RCC 7860 (cell line): ENCODE measurements at places on chromosomes 3 and 15.

GRCh38 chr15:84929795-84930603 lies 45.5 kb downstream of the SLC28A1 start:
- DNase-seq, result peak; percentile 96

DNA sequence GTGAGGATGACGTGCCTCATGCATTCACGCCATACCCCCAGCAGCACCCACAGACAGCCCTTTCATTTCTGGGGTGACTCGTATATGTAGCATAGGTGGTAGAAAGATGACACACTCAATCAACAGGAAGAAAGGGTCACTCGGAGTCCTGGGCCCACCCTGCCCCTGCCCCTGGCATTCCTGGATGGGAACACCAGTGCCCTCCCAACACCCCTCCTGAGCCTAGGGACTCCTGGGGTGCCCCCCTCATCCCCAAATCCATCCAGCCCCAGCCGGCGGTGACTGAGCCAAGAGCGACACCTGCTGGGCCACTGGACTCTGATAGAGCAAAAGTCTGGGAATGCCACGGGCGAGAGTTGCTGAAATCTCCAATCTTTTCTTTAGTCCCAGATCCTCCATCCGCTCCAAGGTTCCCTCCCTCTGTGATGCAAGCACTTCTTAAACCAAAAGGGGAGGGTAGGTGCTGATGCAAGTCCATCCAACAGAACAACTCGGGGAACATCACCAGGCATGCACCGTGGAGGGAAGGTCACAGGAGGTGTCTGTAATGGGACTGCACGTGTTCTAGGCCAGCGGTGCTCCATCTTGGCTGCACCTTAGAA lies 31.1 kb downstream of the ACAN start:
- no peak for DNase-seq

DNA sequence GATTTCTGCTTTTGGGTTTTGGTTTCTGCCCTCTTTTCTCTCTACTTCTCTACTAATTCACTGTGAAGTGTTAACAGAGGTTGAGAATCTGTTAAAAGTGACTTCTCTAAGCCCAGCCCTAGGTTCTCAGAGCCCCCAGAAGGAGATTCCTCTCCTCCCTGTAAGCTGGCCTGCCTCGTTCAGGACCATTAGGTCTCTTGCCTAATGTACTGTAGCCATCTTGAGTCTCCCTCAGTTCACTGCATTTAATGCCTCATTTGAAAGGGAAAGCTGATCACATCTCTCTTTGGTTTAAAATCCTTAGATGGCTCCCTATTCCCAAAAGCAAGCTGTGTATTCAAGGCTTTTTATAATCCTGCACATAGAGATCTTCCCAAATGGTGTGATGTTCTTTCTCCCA lies 16.3 kb downstream of the RTP1 start:
- DNase-seq, result no peak

GRCh38 chr3:150739877-150740645 lies 22.9 kb downstream of the SIAH2 start:
- no peak for DNase-seq

DNA sequence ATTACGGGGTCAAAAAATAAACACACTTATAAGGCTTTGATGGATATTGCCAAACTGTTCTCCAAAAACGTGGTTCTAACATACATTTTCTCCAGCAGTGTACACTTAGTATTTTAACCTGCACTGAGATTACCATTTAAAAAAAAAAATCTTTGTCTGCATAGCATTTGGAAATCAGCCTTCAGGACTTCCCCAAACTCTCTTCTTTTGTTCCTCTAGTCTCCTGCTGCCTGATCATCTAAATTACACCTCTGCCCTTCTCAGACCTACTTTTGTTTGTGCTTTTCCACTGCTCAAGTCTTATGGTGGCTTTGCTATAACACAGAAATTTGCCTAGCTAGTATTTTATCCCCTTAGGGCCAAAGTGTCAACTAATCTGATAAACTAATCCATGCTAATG lies 3.8 kb downstream of the NCEH1 start:
- no peak for DNase-seq

- DNase-seq, result no peak
Observed at GRCh38 chr15:36008719-36009118, 462.8 kb upstream of the DPH6 start.

DNA sequence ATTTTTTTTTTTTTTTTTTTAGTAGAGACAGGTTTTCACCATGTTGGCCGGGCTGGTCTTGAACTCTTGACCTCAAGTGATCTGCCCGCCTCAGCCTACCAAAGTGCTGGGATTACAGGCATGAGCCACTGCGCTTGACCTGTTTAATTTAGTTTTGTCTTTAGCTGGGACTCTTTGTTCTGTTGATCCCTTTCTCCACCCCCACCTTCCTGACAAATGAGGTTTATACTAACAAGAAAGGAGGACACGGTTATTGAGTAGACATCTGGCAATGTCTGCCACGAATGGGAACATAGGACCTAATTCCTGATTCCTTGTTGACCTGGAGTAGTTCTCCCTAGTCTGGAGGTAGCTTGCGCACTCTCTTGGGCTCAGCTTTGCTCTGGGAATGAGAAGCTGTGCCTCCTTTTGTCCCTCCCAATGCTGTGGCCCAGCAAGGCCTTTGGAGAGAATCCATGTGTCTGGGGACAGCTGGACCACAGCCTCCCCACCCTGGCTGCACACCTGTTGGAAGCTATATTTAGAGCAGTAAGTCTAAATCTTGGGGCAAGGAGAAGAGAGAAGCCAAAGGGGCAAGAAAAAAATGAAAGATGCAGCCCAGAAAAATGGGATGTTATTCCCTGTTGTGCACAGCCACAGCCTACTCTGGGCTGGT lies 53.2 kb upstream of the ADPGK start:
- DNase-seq, result no peak

GRCh38 chr3:38116471-38117162 lies 20.3 kb downstream of the ACAA1 start:
- DNase-seq, result no peak

DNA sequence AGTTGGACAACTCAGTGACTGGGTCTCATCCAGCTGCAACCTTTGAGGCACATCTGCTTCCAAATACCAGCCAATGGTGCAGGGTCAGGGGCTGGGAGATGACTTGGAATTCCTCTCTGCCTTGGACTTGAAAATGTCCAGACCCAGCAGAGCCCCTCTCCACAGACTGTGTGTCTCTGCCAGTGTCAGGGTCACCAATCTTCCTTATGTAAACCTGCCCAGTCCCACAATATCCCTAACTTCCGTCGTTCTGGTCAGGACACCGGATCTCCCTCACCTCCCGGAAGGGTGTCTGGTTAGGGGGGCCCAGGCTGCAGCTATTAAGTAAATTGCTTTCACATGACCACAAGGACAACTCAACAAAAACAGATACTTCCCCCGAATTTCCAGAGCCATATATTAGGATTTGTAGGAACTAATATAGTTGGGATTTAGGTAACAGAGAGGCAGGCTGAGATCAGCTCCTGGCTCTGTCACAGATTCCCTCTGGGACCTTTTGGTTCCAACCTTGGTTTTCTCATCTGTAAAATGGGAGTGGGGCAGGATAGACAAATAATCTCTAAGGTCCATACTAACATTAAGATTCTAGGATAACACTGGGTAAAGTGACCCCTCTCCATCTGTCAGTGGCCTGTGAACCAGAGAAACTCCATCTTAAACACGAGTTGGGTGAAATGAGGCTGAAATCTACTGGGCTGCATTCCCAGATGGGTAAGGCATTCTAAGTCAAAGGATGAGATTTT lies 30.8 kb downstream of the IGDCC3 start:
- no peak for DNase-seq

- no peak for DNase-seq
Observed at GRCh38 chr15:60541481-60542299, 62.7 kb upstream of the ICE2 start.

- no peak for DNase-seq
Observed at GRCh38 chr15:40843885-40844695, at the start of gene SPINT1. TSS of gene SPINT1 (plus strand) at chr15:40844048. CDS start at chr15:40844555, 507 bp downstream.

GRCh38 chr3:12585181-12585580 lies 28.3 kb downstream of the MKRN2 start:
- DNase-seq, result no peak

GRCh38 chr15:101242160-101242998 lies 9.5 kb downstream of the CHSY1 start:
- DNase-seq, result peak; percentile 21

DNA sequence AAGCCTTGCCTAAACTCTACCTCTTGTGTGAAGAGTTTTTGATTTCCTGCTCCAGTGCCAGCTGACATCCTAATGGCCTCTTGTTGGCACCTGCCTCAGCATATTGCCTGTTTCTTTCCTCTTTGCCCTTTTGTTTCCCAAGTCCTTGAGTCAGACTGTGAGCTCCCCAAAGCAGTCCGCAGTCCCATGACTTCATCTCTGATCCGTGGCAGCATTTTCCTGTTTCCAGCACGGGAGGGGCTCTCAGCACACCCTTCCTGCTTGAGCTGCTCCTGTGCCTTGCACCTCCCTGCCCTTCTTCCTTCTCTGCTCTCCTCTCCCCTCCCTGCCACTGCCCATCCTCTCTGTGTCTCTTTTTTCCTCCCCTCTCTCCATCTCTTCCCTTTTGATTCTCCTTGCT lies 179.6 kb downstream of the EPHB1 start:
- no peak for DNase-seq

- DNase-seq, result no peak
Observed at GRCh38 chr15:68802373-68802772, 18.3 kb downstream of the ANP32A start.

DNA sequence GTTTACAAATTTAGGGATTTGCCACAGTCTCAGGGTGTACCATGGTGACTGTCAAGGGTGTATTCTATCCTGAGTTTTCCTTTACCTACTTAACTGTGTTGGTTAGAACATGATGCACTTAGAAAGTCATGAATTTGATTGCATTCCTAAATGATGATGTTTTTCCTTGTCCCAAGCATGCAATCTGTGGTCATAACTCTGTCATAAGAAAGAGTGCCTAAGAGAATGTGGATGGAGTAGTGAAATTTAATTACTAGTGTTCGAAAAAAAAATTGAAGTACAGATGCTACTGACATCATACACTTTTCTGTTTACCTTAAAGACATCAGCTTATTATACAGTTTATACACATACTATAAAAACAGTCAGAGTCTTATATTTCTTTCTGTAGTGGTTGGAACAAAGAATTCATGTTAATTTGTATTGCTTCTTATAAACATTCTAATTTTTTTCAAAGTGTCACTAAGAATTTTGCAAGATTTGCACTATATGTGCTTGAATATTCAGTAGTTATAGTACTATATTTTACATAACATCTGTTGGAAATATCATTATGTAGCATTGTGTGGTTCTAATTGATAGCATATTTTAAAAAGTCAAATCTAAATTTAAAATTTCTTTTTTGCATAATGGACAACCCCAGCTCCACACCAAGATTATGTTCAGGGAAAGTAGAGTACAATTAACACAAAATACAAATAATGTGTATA lies 231.3 kb upstream of the KCNMB2 start:
- peak; percentile 33 for DNase-seq

- DNase-seq, result no peak
Observed at GRCh38 chr3:114213292-114213626, 24.1 kb downstream of the ZNF80 start.

- no peak for DNase-seq
Observed at GRCh38 chr3:187456250-187456649, 88.1 kb downstream of the RTP4 start.

DNA sequence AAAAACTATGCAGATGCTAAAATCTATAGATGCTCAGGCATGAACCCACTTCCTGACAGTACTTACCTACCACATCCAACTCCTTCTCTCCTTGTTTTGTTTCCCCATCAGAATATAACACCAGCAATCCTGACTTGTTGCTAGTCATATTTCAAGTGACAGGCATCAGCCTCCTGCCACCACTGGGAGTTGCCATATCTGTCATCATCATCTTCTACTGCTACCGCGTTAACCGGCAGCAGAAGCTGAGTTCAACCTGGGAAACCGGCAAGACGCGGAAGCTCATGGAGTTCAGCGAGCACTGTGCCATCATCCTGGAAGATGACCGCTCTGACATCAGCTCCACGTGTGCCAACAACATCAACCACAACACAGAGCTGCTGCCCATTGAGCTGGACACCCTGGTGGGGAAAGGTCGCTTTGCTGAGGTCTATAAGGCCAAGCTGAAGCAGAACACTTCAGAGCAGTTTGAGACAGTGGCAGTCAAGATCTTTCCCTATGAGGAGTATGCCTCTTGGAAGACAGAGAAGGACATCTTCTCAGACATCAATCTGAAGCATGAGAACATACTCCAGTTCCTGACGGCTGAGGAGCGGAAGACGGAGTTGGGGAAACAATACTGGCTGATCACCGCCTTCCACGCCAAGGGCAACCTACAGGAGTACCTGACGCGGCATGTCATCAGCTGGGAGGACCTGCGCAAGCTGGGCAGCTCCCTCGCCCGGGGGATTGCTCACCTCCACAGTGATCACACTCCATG lies 65.3 kb downstream of the TGFBR2 start:
- no peak for DNase-seq

DNA sequence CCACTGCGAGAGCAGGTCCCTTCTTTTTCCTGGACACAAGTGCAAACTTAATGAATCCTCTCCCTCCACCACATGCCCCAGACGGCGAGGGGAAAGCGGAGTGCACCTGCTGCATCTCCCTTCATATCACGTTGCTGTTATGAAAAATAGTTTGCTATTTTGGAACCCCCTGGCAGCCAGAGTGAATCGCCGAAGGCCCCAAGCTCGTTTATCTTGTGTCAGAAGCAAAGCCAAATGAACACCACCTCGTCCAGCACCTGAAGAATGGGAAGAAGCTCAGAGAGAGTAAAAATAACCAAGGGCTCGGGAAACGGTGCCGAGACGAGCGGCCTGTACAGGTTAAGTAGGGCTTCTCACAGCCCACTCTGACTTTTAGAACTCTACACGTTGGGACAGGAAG lies 394.6 kb upstream of the RORA start:
- DNase-seq, result no peak

DNA sequence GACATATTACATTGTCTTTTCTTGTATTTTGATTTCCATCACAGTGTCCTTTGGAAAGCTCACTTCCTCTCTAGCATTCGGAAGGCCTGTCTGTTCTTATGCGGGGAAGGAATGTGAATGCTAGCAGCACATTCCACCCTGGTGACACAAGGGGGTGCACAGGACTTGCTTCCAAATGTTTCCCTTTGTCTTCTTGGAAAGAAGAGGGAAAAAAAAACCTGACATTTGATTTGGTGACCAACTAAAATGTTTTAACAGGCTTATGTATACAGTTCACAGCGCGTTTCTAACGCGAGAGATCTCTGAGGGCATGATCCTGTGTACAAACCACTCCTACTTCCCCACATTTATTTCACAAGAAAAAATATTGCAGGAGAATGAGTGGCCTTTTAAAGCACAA lies 107.6 kb upstream of the FXR1 start:
- no peak for DNase-seq

- DNase-seq, result no peak
Observed at GRCh38 chr15:98805434-98806274, 157.3 kb downstream of the IGF1R start.

DNA sequence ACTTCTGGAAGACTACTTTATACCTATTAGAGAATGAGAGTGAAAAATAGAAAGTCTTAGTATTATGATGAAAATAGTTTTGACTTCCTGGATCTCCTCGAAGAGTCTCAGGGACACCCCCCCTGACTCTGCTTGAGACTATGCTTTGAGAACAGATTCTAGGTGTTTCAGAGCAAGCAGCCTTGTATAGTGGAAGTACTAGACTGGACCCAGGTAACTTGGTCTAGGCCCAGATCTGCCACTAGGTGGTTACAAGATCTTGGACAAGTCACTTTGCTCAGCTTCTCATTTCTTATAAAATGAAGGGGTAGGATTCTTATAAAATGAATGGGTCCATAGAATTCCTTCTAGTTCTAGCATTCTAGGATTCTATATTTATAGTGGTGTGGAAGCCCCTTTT lies 9.1 kb downstream of the ABHD5 start:
- peak; percentile 29 for DNase-seq

- DNase-seq, result no peak
Observed at GRCh38 chr15:57503051-57503702, 88.5 kb upstream of the MYZAP start.

GRCh38 chr3:187242435-187242834 lies 45.1 kb downstream of the RTP1 start:
- no peak for DNase-seq
